ENCODE measurements at places on chromosomes 2 and 18.

DNA sequence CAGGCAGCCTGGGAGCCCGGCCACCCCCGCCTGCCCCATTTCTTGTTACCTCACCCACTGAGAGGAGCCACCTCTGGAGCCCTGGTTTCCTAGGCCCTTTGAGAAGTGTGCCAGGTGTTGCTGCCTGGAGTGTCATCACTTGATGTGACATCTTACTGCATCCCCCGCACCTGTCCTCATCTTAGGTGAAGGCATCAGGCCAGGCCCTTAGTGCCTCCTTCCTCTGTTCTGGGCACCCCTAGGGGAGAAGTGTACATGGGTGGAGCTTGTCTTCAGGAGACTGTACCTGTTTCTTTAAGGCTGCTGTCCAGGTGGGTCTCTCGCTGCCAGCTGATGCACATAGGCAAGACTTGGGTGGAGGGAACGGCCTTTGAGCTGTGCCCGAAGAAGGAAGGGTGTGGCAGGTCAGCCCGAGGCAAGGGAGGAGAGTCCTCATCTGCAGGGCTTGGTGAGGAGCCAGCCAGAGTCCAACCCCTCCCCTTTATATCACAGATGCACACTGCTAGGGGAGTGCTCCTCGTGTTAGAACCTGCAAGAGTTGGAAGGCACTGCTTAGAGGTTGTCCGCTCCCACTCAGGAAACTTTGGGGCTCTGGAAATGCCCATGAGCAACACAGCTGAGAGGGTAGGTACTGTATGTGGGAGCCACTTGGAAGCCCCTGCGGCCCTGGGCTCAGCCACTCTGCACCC is 45.9 kb downstream of the NCK2 start:
- DNase-seq: no peak

GRCh38 chr2:205903549-205904129 is 182.3 kb downstream of the INO80D start:
- DNase-seq: peak; percentile 17

DNA sequence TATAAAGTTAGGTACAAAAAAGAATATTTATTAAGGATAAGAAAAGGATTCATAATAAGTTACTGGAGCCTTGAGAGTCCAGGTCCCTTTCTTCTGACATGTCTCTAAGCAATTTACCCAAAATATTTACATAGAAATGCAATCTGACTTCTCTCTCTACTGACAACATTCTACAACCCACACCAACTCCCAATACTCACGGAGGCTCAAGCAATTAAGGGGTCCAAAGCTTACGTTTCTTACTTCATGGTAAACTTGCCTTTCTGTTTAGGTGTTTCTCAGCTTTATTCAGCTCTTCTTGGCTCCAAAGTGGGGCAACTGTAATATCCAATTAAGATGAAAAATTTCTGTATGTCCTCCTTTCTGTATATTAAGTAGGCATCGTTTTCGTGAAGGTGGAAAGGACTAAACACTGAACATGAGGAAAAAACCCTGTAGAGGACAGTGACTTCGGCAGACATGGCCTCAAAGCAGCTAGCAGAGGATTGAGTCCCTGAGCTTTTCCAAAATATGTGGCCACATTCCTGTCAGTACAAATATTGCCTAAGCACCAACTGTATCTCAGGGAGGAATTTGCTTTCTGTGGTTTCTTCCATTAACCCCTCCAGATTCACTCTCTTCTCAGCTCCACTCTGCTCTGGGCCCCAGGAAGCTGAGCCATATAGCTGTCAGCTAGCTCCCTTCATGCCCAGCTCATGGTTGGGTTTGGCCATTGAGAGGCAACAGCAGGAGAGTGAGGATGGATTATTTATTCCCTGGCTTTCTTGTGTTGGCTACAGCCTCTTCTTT is 67.9 kb upstream of the GLS start:
- DNase-seq: peak; percentile 22

DNA sequence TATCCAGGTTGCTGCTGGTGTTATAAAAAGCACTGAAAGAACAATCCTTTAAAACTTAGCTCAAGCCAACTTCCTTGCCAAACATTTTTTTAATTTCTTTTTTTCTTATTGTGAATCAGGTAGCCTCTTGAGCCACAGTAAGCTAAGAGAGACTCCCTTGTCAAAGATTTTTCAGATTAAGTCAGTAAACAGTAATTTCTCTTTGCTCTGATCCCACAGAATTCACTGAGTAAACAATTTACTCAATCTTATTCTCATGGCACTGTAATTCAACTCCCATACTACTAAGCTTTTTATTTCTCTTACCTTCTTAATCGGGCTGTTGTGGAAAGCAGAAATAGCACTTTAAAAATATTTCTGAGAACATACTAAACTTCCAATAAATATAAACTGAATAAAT is 82.7 kb downstream of the C2orf74 start:
- no peak for DNase-seq

- DNase-seq: peak; percentile 89
These were observed 10.4 kb upstream of the LRRFIP1 start for GRCh38 chr2:237616734-237617586.

GRCh38 chr2:177192788-177193187 is 19.8 kb upstream of the HNRNPA3 start:
- DNase-seq: no peak

GRCh38 chr2:37671009-37671815 is at the start of gene CDC42EP3:
TSS of gene CDC42EP3 (minus strand) at chr2:37671642. CDS start at chr2:37646587, 25,055 bp downstream.
- peak; percentile 28 for DNase-seq

DNA sequence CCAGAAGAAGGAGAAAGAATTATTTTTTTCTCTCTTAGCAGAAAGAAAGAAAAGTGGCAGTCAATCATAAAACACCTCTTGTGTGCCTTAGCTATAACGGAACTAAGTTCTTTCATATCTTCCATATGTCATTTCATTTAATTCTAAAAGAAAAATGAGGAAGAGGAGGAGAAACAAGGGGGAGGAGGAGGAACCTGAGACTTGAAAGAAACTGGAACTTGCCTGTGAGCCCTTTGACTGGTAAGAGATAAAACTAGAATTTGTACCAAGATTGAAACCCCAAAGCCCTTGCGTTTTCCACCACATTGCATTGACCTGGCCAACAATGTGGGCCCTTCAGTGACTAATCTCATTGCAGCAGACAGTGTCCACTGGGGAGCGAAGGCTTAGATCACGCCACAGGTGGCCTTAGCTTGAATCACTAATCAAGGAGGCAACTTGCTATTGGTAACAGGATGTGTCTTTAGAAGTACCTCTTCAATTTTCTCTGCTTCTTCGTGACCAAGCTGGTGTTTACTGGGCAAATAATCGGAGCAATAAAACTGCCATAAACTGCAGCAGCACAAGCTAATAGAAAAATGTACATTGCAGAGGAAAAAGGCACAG is 307.9 kb downstream of the CLIP4 start:
- DNase-seq: peak; percentile 13

- no peak for DNase-seq
These were observed 73.7 kb upstream of the MAP3K20 start for GRCh38 chr2:173001664-173002604.

GRCh38 chr18:56460581-56460980 is 177.8 kb downstream of the TXNL1 start:
- DNase-seq: no peak

- no peak for DNase-seq
These were observed 70.5 kb upstream of the CHAC2 start for GRCh38 chr2:53697092-53697491.

GRCh38 chr2:3449086-3449485 is 69.6 kb downstream of the TRAPPC12 start:
- peak; percentile 29 for DNase-seq

DNA sequence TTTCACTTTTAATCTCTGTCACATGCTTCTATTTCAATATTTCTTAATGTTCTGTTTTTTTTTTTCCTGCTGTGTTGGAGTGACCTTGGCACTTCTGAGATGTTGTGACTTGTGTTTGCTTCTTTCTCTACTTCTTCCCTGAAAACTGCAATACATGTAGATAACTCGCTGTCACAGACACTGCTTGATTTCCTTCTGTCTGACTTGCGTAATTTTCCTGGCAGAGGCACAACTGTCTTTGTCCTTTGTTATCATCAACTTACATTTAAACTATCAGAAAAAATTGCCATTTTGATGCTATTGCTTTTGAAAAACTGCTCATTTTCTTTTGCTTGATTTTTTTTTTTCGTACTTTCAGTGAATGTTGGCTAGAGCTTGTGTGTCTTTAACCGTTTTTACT is 69.0 kb downstream of the BABAM2 start:
- peak; percentile 76 for DNase-seq

- no peak for DNase-seq
These were observed 48.5 kb upstream of the MCFD2 start for GRCh38 chr2:46963941-46964673.

- DNase-seq: peak; percentile 12
These were observed 38.1 kb downstream of the SNED1 start for GRCh38 chr2:241036397-241036963.

DNA sequence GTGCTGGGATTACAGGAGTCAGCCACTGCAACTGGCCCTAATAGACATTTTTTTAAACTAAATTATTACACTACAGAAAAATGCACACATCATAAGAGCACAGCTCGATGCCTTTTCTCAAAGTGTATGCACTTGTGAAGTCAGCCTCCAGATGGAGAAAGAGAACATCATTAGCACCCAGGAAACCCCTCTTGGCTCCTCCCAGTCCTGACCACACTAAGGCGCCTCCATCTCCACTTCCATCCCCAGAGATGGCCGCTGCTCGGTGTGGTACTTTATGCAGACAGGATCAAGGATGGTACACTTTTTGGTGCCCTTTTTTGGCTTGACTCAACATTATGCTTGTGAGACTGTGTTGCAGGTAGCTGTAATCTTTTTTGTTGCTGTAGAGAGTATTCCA is 34.8 kb downstream of the RRM2 start:
- no peak for DNase-seq

- no peak for DNase-seq
These were observed 385.3 kb downstream of the IRS1 start for GRCh38 chr2:226414335-226414734.

DNA sequence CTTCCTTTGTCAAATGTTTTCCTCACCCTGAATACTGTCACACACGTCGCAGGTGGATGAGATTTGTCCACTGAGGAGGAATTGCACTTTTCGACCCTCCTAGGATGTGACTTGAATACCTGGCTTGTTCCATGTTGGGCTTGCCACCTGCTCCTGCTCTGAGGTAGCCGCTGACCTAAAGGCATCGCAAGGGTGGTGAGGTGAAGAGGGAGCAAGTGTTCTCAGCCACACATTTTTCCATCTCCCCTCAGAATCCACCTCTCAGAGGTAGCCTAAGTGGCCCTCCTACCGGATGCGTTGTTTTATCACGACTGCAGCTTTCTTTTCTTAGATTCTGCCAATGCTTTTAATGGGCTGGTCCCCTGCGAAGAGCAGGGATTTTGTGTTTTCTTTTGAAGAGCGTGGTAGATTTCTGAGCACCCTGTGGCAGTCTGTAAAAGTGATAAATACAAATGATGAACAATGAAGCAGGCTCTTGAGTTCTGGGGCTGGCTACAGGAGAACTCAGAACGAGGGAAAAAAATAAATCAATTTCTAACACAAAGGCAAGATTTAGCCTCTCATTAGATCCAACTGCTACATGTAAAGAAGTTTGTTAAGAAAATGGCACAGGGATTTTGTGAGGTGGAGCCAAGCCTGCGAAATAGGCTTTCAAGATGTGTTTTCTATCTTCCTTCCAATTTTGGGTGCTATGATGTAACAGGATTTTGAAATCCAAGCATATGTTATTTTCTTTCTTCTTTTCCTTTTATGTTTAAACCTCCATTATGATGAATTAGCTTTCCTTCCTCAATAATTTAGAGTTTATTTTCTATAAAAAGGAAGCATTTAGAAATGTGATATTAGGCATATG is 386.7 kb downstream of the TGIF1 start:
- no peak for DNase-seq

DNA sequence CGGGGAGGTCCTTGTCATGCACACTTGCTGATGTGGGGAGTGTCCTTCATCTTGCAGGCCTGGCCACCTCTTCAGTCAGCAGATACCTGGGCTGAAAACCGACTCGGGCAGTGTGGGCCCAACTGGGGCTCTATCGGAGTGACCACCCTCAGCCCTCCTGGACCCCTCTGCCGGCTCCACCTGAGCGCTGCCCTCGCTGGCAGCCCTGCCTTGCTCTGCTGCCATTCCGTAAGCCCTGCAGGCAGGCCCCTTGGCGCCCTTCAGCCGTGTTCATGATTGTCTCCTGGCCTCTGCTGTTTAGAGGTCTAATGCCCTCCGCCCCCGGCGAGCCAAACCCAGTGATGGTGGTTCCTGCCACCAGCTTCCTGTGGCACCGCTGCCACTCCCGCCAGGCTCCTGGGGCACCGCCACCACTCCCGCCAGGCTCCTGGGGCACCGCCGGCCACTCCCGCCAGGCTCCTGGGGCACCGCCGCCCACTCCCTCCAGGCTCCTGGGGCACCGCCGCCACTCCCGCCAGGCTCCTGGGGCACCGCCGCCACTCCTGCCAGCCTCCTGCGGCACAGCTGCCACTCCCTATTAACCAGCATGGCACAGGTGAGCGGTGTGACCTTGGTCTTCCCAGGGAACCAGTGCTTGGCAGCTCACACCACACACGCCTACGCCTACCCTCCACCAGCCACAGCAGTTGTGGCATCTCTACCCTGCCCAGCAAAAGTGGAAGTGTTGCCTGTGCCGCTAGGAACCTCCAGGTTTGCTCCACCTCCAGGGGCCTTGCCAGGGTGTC is 15.9 kb downstream of the CAPN10 start:
- no peak for DNase-seq

GRCh38 chr18:6205706-6206105 is 209.0 kb downstream of the L3MBTL4 start:
- peak; percentile 12 for DNase-seq

DNA sequence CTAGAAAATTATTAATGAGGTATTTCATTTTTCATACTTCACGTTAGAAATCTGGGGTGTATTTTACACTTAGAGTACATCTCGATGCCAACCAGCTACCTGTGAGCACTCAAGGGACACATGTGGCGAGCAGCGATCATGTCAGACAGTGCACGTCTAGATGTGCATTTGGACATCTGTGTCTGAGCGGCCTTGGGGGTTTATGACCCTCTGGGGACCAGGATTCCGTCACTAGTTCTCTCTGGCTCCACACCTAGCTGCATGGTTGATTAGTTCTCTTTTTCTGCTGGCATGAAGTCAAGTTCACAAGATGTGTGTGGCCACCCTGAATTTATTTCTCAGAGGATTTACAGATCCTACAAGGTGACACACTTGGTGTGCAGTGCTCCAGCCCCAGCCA is 192.2 kb downstream of the TSN start:
- no peak for DNase-seq

DNA sequence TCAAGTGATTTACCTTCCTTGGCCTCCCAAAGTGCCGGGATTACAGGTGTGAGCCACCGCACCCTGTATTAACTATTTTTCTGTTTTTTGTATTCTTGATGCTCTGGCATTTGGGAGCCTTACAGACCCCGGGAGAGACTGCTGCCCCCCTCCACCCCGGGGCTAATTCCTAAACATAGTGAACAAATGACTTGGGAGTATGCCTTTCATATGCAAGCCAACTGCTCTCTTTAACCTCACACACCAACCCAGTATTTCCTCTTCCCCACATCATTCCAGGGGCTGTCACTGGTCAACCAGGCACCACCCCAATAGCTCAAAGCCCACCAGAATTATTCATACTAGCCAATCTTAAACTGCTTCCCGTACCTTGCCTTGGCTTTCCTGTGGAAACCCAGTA is 79.7 kb downstream of the PDK1 start:
- DNase-seq: no peak

GRCh38 chr2:7887441-7887840 is 794.4 kb upstream of the ID2 start:
- DNase-seq: no peak
